Vagina (tissue), 2 donors: ENCODE measurements at places on chromosomes 4 and X. TPM values are rescaled to one million over a fixed set of nuclear protein-coding genes. Genes with fewer than 3 reads are reported as not detected.

DNA sequence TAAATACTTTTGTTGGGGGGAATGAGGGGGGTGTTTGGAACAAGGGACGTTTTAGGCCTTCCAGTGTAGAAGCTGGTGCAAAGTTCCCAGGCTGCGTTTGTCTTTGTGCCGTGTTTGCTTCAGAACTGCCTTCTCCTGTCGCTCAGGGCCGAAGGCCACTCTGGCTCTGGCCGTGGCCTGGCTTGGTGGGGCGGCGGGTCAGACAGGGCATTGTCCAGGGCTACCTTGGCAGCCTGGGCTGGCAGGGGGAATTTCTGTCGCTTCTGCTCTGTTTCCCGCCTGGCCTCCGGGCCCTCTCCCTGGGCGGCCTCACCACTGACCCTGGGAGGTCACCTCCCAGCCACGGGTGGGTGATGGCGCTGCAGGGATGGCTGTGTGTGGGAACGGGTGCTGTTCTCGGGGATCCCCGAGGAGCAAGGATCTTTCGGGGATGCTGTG is 140.0 kb downstream of the COL4A6 start:
- no peaks in the 10 kb centered on the region for H3K4me1 ChIP-seq
- no peak for DNase-seq
- H3K4me3 ChIP-seq: no peak overlapping the region

DNA sequence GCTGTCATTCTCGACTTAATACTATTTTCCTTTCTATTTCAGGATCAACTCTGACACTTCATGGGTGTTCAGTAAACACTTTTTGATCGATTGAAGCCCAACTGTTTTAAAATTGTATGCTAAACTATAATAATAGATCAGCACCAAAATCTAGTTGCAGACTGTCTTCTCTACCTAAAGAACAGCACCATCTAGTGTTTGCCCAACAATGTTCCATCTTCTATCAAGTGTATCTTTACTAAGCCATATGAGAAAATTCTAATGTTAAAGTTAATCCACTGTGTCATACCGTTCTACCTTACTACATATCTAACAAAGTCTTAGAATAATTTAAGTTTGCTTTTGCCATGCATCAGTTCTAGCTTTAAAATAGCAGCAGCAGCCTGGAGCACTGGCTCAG is 113.0 kb upstream of the PRDX4 start:
- no peak overlapping the region for H3K4me3 ChIP-seq
- no peak for DNase-seq
- no peaks in the 10 kb centered on the region for H3K4me1 ChIP-seq

DNA sequence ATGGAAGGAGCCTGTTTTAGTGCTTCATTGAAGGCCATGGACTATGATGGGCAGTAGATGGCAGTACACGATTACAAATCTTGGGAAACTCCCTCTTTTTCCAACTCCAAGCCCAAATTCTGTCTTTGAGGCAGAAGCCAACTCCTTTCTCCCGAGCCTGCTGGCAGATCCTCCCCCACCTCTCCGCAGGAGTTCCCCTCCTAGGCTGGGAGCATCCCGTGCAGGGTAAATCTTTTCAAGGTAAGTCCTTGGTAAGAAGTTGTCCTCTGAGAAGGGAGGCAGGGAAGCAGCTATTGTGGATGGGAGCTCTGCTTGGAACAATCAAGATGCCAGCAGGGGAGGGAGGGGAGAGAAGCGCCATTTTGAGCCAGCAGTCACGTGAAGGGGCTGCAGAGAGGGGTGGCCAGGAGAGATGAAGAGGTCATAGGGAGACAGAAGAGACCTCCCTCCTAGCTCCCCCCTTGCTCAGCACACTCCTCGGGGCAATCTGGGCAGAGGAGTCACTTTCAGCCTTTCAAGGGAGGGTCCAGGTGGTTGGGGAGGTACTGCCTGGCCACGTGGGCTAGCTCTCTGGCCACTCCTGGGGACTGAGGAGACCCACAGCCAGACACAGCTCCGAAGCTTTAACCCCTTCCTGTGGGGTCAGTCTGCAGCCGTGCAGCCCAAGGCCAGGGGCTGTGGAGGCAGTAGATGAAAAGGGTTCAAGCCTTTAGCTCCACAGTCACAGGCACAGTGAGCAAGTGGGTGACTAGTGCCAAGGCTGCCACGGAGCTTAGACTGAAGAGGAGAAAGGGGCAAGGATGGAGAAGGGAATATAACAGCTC is 9.6 kb downstream of the CC2D2A start:
- no peaks in the 10 kb centered on the region for H3K27me3 ChIP-seq
- H3K27ac ChIP-seq: peak overlapping the region; percentile 91
- peaks cover 18% of the 10 kb centered on the region for H3K4me1 ChIP-seq
- H3K4me3 ChIP-seq: peak overlapping the region; percentile 51

GRCh38 chrX:5730556-5730955 is 498.1 kb downstream of the NLGN4X start:
- DNase-seq: no peak
- no peaks in the 10 kb centered on the region for H3K27me3 ChIP-seq

DNA sequence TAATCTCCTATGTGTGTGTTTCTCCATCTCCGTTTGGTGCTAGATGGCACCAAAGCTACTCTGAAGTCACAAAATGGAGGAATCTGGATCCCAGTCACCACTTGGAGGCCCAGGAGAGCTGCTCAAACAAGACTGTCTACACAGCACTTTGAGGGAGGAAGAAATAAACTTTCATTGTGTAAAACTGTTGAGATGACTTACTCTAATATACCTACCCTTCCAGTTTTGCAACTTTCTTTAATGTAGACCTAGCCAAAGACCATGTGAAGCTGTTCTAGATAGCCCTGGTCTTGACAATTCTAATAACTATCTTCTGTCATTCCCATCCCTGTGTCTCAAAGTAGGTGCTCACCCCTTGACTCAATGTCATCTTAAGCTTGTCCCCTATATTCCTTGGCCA is 52.8 kb upstream of the TAB3 start:
- no peak overlapping the region for H3K27ac ChIP-seq
- H3K36me3 ChIP-seq: no peaks in the 10 kb centered on the region
- H3K4me1 ChIP-seq: no peaks in the 10 kb centered on the region
- no peaks in the 10 kb centered on the region for H3K27me3 ChIP-seq

GRCh38 chr4:94352996-94353395 is 10.4 kb upstream of the HPGDS start:
- H3K27me3 ChIP-seq: no peaks in the 10 kb centered on the region
- no peak overlapping the region for H3K27ac ChIP-seq
- H3K36me3 ChIP-seq: no peaks in the 10 kb centered on the region
- no peak overlapping the region for H3K4me3 ChIP-seq
- no peaks in the 10 kb centered on the region for H3K4me1 ChIP-seq

DNA sequence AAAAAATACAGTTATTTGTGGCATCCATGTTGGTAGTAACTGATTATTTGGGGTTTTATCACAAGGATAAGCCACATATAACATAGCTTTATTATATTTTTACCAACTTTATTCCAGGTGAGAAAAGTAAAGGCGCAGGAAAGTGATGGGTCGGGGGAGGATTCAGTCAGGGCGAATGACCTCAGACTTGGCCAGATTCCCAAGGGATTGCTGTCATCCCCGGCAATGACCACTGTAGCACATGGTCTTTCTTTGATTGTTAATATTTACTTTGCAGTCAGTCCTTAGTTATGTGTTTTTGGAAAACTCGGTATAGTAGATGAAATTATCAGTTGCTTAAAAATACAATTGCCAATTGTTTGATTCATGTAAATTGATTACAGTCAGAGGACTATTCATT is 17.6 kb downstream of the GRIA3 start:
- H3K27ac ChIP-seq: no peak overlapping the region
- DNase-seq: no peak
- no peaks in the 10 kb centered on the region for H3K27me3 ChIP-seq
- no peaks in the 10 kb centered on the region for H3K36me3 ChIP-seq
- no peak overlapping the region for H3K4me3 ChIP-seq
- H3K4me1 ChIP-seq: no peaks in the 10 kb centered on the region

DNA sequence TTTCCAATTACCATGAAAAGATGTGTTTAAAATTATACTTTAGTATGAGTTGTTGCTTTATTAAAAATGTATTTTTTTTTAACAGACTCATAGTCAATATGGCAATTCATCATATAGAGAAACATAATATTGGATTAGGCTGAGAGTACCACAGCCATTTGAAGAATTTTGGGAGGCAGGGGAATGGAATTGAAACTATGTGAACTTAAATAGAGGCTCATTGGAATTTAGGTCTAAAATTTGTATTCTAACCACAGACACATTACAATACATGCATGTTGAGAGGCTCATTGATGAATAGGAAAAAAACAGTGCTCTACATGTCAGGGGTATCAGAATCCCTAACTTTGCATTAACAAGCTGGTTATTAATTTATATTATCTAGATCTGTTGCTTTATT is 269.6 kb downstream of the DKK2 start:
- no peaks in the 10 kb centered on the region for H3K27me3 ChIP-seq
- DNase-seq: no peak
- no peaks in the 10 kb centered on the region for H3K36me3 ChIP-seq
- H3K4me3 ChIP-seq: no peak overlapping the region
- no peaks in the 10 kb centered on the region for H3K4me1 ChIP-seq

DNA sequence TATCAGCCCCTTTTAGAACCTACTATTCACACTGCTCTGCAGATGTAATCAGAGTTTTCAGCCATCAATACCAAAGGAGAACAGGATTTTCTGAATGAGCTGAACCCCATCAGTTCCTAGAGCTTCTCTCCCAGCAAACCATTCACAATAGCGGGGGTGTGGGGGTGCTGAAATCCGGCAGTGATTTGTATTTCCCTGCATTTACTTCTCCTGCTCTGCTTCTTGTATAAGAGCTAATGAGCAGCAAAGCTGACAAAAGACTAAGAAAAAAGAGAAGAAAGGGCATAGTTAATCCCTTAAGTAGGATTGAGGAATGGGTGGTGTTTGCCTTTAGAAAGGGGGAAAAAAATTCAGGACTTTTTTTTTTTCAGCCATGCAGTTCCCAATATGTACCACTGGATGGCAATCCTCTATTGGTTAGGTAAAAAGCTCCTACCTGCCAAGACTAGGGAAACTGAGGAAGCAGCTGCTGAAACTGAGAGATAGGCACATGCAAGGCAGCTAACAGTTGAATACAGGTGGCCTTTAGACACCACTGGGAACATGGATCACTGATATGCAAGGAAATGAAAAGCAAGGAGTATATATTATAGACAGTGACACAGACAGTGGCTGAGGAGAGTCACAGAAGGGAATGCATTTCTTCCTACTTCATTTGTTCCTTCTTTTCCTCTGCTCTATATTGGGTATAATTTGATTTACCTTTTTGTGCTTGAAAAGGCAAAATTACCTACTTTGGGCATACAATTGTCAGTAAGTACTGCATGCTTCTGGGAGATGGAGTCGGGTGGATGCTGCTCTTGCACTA is 217.9 kb downstream of the HS6ST2 start:
- no peak overlapping the region for H3K27ac ChIP-seq
- no peak overlapping the region for H3K4me3 ChIP-seq
- H3K36me3 ChIP-seq: no peaks in the 10 kb centered on the region
- DNase-seq: no peak

- no peaks in the 10 kb centered on the region for H3K4me1 ChIP-seq
- H3K27ac ChIP-seq: no peak overlapping the region
- no peaks in the 10 kb centered on the region for H3K36me3 ChIP-seq
- no peak overlapping the region for H3K4me3 ChIP-seq
These were observed 147.2 kb downstream of the SPCS3 start for GRCh38 chr4:176467001-176467400.

- H3K36me3 ChIP-seq: no peaks in the 10 kb centered on the region
- no peak overlapping the region for H3K27ac ChIP-seq
- H3K4me3 ChIP-seq: peak overlapping the region; percentile 63
- no peak for DNase-seq
- no peaks in the 10 kb centered on the region for H3K27me3 ChIP-seq
These were observed 296 bp upstream of the ADGRL3 start for GRCh38 chr4:61199873-61200186.

GPR82 gene
- not detected for total RNA-seq

DNA sequence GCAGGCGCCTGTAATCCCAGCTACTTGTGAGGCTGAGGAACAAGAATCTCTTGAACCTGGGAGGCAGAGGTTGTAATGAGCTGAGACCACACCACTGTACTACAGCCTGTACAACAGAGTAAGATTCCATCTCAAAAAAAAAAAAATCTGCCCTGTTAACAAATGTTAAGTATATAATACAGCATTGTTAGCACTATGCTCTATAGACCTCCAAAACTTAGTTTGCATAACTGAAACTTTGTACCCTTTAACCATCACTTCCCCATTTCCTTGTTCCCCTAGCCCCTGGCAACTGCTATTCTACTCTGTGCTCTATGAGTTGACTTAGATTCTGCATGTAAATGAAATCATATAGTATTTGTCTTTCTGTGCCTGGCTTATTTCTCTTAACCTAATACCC is 76.7 kb downstream of the TAB3 start:
- no peak overlapping the region for H3K27ac ChIP-seq
- DNase-seq: no peak
- no peaks in the 10 kb centered on the region for H3K36me3 ChIP-seq
- no peaks in the 10 kb centered on the region for H3K27me3 ChIP-seq
- H3K4me1 ChIP-seq: no peaks in the 10 kb centered on the region
- no peak overlapping the region for H3K4me3 ChIP-seq

PPEF1 gene
- not detected for total RNA-seq

DNA sequence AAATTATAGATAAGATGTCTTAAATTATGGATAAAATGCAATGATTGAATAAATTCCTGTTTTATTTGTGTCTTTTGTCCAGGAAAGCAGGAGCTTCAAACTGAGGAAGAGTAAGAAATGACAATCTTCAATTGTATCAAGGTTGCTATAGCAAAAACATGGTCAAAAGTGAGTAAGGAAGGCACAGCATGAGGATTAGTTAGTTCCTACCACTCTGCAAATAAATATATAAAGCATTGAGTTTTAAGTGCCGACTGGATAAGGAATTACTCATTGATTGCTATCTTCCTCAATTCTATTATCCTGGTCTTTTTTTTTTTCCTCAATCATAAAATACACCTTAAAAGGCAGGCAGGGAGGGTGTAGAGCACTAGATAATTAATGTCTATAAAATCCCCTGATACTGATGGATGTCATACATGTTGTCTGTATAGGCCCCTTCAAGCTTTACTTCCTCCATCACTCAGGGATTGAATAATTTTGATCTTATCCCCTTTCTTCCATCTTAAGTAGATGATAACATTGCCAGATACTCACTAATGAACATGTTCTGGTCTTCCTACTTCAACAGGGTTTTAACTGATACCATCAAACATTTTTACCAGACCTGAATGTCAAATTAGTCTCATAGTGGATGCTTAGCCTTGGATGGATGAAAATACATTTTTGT is 86.6 kb downstream of the MID1 start:
- no peaks in the 10 kb centered on the region for H3K27me3 ChIP-seq
- no peak overlapping the region for H3K27ac ChIP-seq
- H3K4me1 ChIP-seq: no peaks in the 10 kb centered on the region
- H3K36me3 ChIP-seq: no peaks in the 10 kb centered on the region
- no peak for DNase-seq

GRCh38 chrX:140431521-140431920 is 73.3 kb downstream of the SOX3 start:
- H3K4me1 ChIP-seq: no peaks in the 10 kb centered on the region
- H3K27ac ChIP-seq: no peak overlapping the region
- DNase-seq: no peak

SLC9B1 gene
- not detected for total RNA-seq
